ENCODE measurements at places on chromosomes 13 and 19.

DNA sequence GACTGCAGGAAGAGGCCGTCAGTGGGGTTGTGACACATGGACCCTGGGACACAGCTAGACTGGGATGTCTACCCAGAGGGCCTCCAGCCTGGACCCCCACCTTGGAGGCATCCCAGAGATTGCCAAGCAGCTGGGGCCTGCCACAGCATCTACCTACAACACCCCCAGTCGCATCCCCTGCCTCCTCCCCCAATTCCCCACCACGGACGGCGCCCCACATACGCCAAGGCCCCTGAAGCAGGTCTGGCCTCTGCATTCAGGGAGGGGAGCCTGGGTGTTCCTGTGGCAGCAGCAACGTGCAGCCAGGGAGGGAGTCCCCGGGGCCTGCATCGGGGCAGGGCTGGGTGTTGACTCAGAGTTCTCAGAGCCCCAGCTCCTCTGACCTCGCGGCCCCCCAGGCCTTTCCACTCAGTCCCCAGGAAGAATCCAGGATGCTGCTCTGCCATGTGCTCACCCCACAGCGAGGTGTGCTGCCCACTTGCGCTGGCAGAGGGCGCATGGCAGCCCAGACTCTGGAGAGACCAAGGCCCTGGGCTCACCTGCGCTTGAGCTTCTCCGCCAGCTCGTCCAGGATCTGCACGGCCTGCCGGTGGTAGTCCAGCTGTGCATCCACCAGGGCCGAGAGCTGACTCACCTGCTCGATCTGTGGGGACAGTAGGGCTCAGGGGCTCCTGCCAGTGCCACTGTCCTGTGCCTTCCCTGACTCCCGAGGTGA lies 19.6 kb downstream of the MPND start:
- DNase-seq, result no peak

GRCh38 chr19:17078920-17079709 lies 3.5 kb downstream of the MYO9B start:
- DNase-seq, result no peak

- DNase-seq, result no peak
These were observed 11.8 kb downstream of the IL17D start for GRCh38 chr13:20715330-20715712.

GRCh38 chr19:18478545-18479311 lies 40.8 kb upstream of the ISYNA1 start:
- peak; percentile 93 for DNase-seq

DNA sequence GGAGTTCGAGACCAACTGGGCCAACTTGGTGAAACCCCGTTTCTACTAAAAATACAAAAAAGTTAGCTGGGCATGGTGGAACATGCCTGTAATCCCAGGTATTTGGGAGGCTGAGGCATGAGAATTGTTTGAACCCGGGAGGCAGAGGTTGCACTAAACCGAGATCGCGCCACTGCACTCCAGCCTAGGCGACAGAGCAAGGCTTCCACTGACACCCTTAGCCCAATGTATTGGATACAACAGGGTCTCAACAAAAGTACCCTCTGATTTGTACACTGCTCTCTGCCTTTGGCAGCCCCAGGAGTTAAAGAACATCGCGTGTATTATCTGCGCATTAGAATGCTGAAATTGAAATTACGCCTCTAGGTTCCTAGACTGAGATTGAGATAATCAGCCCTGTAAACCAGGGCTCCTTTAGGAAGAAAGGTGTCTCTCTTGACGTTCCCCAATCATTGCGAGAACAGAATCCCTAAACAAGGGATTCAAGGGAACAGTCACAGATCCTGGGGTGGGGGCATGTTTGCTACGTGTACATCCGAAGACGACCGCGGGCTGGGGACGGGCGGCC lies 21.9 kb downstream of the IPO5 start:
- no peak for DNase-seq

GRCh38 chr13:34654647-34655046 lies 287.4 kb upstream of the NBEA start:
- DNase-seq, result no peak

GRCh38 chr13:36038785-36039555 lies 92.2 kb downstream of the DCLK1 start:
- DNase-seq, result no peak

- DNase-seq, result no peak
These were observed 183.7 kb downstream of the TEX29 start for GRCh38 chr13:111503905-111504695.

DNA sequence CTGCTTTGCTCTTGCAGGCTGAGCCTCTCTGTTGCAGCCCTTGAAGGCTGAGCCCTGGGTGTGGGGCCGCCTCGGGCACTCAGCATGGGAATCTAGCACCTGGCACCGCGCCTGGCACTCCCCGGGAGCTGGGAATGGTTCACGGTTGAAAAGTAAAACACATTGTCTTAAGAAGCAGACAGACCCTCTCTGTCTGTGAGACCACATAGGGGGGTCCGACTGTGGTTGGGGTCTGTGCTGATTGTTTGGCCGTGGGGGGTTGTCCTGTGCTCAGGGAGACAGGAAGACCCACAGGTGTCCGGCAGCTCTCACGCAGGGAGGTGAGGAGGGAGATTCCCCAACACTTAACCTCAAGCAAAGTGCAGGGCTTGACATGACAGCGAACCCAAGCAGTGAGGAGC lies 64.8 kb downstream of the SOX1 start:
- no peak for DNase-seq

DNA sequence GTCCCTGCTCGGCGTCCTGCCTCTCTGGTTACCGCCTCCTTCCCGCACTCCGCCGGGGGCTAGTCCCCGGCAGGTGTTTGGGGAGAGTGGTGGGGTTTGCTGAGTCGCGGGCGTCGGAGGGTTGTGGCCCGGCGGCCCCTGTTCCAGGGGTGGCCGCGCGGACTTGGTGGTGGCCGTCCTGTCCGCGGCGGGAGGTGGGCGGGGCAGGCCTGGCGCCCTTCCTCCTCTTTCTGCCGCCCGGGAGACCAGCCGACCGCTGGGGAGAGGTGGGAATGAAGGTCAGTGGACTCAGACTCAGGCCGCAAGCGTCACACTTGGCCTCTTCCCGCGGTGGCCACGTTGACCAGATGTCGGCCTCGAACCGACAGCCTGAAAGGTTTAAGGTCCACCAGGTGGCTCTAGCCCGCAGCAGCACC lies 61.8 kb downstream of the ZNF723 start:
- no peak for DNase-seq

- DNase-seq, result no peak
These were observed 114.2 kb upstream of the CLDN10 start for GRCh38 chr13:95438297-95438696.

DNA sequence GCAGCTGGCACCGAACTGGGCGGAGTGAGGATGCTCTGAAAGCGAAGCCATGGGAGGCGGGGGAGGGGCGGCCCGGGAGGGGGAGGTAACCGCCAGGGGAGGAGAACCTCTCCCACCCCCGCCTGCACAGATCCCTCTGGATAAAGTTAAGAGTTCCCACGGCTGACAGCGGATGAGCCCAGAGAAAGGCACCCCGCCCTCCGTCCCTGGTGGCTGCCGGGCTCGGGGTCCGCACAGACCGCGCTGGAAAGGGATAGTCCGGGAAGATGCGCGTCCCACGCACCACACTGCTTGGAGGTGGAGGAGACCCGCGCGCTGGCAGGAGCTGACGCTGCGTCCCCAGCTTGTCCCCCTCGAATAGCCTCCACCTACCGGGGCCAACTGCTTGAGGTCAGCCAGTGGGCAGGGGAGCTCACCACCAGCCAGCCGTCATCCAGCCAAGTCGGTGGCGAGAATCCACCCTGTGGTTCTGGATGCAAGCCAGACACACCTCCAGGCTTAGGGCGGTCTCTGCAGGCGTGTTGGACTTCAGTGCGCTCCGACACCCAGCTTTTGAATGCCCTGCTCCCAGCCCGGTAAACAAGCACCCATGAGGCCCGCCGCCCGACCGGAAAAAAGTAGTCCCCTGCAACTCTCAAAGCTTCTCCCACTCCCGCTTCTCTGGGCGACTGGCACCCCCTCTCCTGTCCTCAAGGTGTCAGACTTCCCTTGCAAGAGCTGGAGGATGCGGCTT lies at the start of gene TRPC4:
TRPC4 (minus strand) TSS at position 17 of the 733 bp plus-strand sequence. CDS start 86,439 bp downstream, outside the sequence.
- no peak for DNase-seq

DNA sequence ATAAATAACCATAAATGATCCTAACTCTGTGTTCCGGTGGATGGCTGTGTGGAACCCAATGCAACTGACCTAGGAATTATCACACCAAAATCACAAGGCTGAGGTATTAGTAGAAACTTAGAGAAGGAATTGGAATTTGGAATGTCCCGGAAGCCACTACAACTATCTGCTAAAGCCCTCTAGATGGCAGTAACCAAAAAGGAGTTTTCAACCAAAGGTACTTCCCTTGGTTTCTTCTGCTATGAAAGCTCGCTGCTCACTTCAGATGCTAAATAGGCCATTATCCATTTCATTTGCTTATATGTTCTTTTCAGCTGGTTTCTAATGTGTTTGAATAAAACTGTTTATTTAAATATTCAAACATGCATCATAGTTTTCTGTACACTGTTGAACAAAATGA lies 1589.1 kb upstream of the SPRY2 start:
- DNase-seq, result no peak

DNA sequence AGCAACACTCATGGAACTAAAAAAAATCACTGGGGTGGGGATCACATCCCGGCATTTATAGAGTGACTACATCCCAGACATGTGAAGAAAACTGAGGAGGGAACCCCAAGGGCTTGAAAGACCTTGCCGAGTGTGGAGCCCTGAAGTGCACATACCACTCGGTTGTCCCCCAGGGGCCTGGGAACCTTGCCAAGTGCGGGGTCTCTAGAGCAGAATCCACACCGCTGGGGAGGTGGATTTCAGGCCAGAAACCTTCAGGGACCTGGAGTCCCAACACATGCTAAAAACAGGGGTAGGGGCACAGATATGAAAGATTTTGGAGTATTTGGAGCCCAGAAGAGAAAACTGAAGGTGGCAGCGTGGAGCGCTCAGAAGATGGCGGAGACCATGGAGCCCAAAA lies 35.2 kb downstream of the ERICH4 start:
- no peak for DNase-seq

- DNase-seq, result no peak
These were observed 25.0 kb upstream of the FXYD3 start for GRCh38 chr19:35090506-35091214.

- no peak for DNase-seq
These were observed 10.5 kb upstream of the RAP2A start for GRCh38 chr13:97423300-97424045.

DNA sequence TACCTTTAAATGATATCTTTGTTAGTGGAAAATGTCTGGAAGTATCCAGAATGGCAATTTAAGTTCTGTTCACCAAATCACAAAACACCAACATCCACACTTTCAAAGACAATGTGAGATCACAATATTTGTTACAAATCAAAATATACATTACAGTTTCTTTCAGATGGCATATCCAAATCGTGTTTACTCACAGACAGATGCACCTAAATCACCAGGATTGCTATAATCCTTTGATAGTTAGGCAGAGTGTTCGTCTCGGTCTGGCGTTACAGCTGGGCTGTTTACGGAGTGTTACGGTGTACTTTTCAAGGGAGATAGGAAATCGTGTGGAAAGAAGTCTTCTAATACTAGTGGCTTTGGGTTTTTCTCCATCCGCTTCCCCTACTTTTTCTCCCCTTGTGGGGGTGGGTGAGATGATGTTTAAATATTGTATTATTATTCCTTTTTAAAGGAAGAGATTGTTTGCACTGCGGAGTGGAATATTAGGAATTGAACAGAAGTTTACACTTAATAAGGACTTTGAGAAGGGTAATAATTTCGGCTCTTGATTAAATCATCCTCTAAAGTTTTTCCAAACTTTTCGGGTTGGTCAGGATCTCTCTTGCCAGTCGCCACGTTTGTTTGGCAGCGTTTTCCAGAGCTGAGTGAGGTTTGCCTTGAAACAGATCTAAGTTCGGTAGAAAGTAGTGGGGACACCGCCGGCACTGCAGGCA lies 1.8 kb downstream of the MAB21L1 start:
- no peak for DNase-seq

DNA sequence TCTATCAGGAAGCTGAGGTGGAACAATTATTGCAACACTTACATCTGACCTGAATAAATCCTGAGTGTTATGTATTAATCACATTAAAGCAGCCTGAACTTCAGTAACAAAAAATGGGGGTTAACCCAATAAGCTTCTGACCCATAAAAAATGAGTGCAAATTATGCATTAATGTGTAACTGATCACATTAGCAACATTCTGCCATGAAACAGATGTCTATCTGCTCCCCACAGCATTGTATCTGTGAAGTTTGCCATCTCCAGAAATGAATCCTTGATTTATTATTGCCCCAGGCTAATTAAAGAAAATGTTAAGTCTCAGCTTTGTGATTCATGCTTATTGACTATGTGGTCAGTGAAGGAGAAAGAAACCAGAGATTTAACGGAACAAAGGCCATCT lies 304.9 kb downstream of the PCDH20 start:
- no peak for DNase-seq

DNA sequence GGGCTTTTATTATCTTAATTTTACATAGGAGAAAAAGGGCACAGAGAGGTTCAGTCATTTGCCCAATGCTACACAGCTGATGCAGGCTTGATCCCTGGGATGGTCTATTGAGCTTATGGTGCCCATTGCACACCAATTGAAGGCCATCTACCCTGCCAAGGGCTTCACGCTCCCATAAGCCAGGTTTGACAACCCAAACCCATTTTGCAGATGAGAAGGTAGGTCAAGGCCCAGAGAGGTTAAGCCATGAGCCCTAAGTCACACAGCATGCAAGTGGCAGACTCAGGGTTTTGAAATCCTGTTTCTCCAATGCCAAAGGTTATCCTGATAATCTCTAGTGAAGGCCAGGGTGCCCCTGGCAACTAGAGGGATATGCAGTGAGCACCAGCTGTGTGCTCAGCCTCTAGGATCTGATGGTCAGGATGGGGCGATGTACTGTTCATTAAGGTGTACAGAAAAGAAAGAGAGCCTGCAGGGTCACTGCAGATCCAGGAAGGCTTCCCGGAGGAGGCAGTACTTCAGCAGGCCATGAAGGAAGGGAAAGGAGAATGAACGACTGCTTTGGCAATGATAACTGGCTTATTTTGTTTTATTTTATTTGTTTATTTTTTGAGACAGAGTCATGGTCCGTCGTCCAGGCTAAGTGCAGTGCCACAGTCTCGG lies 8.1 kb downstream of the CREB3L3 start:
- no peak for DNase-seq

GRCh38 chr13:93857126-93857525 lies 622.4 kb downstream of the DCT start:
- DNase-seq, result no peak

Data from ascending aorta (tissue), 2 donors.